ENCODE measurements at places on chromosomes 12 and 14.

GRCh38 chr14:50835280-50835679 lies 4.3 kb upstream of the NIN start:
- no peak for DNase-seq

DNA sequence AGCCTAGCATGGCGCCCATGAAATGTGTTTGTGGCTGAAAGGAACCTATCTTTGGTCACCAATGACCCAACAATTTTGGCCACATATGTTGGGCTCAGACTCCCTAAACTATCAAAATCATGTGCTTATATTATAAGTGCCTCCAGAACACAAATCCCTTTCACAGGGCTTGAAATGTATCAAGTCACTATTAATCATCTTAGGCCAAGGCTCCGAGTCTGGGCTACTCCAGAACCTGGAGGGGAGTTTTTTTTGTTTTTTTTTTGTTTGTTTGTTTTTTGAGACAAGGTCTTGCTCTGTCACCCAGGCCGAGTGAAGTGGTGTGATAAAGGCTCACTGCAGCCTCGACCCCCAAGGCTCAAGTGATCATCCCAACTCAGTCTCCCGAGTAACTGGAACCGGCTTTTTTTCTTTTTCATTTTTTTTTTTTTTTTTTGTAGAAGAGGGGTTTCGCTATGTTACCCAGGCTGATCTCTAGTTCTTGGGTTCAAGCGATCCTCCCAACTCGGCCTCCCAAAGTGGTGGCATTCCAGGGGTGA lies 989 bp upstream of the DRAM1 start:
- no peak for DNase-seq

DNA sequence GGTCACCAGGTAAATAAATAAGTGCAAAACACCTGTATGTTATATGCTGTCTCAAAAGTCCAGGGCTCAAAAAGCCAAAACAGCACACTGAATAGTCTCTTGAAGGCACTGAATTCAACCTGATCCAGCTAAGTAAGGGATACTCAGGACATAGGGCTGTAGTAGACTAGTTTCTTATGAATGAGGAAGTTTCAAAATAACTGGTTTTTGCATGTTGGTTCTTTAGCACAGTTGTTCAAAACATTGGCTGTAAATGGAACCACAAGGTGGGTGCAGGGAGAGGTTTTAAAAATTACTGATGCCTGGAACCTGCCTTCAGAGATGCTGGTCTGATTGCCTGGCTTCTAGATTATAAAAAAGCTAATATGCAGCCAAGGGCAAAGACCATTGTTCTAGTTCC lies 34.1 kb downstream of the NDUFA12 start:
- DNase-seq, result no peak

GRCh38 chr14:73717266-73717665 lies 3.1 kb upstream of the PNMA1 start:
- no peak for DNase-seq

DNA sequence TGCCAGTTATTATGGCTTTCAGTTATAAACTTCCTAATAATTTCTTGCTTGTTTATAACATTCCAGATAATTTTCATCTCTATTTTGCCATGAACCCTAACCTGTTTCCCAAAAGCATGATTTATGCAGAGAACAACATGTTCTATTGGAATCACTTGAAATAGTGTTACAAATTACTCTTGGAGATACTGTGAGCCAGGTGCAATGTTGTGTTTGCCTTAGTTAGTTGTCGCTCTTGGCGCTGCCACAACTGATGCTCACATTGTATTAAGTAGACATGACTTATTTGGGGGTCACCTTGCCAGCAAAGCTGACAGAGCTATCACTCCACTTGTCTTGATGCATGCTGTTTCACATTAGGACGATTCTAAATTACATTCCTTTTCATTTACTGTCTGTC lies 49.4 kb downstream of the TSPAN8 start:
- DNase-seq, result no peak

DNA sequence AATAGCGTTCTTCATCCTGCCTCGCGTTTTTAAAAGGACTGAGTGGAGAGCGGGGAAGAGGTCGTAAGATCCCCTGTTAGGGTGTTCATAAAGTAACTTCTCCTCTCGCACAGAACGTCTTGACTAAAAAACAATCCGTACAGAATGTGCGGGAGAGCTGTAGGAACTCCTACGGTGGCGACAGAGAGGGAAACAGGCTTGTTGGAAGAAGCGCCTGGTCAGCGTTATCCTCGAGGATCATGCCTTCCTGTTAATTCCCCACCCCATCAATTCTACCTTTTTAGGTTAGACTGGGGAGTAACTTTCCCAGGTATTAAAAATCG lies 399 bp upstream of the WASHC4 start:
- no peak for DNase-seq

GRCh38 chr12:94495445-94496115 lies 35.9 kb upstream of the CEP83 start:
- no peak for DNase-seq

GRCh38 chr12:1878214-1878613 lies 40.2 kb downstream of the CACNA2D4 start:
- no peak for DNase-seq

GRCh38 chr12:103517161-103517560 lies 21.4 kb upstream of the C12orf42 start:
- DNase-seq, result no peak
